ENCODE measurements at places on chromosomes 5 and 9.

DNA sequence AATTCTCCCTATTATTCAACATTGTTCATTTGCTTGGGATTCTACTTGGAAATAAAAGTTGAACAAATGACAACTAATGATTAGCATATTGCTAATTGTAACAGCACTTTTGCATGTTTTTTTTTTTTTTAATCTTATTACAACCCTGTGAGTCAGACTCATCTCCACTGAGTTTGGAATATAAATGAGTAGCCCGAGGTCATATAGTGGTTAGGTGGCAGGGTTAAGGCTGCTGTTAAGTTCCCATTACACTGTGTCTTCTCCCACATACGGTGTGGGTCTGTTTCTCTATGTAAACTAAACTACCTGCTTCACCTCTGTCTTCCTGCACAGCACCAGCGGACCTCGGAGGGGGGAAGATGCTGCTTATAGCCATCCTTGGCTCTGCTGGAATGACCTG lies 92.4 kb downstream of the EQTN start:
- no peak for DNase-seq

DNA sequence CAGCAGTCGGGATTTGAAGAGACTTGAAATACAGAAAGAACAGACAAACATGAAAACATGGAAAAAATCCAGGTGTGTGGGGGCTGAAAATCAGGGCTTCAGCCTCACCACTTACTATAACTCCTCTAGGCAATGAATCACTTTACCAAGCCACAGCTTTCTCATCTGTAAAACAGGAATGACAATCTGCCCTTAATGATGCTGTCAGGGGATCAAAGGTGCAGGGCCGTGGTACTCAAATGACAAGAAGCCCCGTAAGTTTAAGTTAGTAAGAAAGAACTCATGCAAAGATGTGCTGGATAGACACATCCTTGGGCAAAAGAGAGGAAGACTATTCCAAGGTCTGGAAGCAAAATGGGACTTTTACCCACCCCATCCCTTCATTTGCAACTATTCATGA lies 34.7 kb downstream of the FBXW2 start:
- DNase-seq: no peak

GRCh38 chr9:6209966-6210365 lies 5.6 kb upstream of the IL33 start:
- no peak for DNase-seq

DNA sequence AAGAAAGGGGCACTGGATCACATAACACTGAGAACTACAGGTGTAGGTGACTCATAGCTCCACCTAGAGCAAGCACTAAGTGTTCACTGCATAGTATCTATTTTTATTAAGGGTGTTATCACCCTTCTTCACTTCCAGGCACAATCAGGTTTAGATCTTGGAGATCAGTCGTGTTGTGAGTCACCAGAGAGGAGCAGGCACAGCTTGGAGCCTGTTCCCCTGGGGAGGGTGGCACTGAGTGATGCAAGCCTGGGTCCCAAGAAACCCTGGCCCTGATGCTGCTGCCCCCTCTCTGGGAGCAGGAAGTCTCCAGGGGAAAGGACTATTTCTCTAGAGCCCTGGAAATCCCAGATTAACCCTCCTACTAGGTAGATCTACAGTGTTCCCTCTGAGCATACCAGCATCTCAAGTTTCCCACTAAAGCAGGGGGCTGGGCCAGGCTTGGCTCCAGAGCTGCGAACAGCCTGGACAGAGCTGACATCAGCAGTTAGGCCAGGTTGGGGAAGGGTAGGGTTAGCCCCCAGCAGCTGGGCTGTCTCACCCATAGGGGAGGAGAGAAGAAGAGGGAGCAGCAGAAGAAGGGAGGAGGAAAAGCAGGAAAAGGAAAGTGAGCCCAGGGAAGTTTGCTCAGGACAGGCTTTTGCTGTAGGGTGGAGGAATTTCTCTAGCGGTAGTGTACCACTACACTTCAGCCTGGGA lies 28.1 kb upstream of the SPINK4 start:
- DNase-seq: no peak

Data from right forelimb (tissue), 1 donor.